HT1080 (cell line): ENCODE measurements at places on chromosomes 6 and 20.
A peak's percentile ranks its signal among the peaks of the same experiment; 100 is the strongest.

DNA sequence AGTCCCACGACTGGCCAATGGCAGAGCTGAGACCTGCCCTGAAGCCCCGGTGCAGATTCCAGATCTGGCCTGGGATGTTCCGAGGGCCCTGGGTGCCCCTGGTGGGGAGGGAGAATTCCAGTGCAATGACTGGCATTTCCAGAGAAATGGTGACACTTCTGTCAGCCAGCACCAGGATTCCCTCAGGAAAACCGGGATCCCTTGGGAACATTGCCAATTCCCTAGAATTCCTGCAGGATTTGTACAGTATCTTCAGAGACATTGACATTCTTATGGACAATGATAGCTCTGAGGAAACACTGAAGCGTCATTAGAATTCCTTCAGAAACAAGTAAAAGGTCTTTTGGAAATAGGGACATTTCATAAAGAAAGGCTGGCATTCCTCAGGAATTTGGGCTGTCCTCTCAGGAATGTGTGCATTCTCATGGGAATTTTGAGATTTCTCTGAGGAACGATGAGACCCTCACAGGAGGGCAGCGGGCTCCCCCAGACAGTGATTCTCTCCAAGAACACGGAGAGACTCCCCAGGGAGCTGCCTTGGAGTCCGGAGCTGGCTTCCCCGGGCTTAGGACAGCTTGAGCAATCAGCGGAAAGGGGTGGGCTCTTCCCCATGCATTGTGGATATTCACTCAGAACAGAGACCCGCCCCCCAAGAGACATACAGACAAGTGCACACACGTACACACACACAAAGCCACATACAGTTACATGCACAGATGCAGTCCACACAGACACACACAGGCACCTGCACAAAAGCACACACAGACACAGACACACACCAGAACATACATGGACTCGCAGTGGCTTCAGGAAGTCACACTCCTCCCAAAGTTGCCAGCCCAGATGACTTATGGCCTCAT lies 35.2 kb upstream of the BPIFA2 start:
- no peak for DNase-seq

DNA sequence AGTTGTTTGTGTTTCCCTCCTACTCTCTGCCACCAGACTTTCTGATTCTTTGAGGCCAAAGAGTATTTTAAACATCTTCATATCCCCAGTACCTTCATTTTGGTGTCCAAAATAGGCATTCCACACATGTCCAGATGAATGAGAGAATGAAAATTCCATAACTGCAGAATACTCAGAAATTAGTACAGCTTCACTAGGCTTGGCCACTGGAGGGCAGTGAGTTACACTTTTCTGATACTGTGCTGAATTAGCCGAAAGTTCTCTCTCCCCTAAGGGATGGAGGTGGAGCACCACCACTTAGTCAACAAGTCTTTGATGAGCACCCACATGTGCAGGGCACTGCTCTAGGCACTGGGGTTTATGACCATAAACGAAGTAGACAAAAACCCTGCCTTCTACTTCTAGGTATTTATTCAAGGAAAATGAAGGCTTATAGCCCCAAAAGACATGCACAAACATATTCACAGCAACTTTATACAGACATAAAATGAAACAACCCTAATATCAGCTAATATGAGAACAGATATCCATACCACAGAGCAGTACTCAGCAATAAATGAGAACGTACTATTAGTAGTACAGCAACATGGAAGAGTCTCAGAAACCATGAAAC lies 46.1 kb upstream of the TMEM217 start:
- DNase-seq, result peak; percentile 16

GRCh38 chr20:40706977-40707582 lies 18.0 kb upstream of the MAFB start:
- peak; percentile 26 for DNase-seq

DNA sequence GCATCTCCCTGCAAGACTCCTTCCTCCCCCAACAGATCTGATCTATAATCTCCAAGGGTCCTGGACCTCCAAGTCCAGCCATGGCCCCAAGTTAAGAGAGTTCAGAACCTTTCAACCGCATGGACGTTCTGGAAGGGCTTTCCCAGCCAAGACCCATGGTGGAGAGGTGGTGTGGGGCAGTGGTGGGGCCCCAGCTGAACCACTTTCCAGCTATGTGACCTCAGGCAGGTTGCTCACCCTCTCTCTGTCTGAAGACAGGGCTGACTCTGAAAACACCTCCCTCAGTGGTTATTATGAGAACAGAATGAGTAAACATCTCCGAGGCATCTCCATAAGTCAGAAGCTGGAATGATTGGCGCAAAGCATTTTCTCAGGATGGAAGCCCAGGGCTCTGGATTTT lies 887 bp downstream of the CLPS start:
- no peak for DNase-seq

DNA sequence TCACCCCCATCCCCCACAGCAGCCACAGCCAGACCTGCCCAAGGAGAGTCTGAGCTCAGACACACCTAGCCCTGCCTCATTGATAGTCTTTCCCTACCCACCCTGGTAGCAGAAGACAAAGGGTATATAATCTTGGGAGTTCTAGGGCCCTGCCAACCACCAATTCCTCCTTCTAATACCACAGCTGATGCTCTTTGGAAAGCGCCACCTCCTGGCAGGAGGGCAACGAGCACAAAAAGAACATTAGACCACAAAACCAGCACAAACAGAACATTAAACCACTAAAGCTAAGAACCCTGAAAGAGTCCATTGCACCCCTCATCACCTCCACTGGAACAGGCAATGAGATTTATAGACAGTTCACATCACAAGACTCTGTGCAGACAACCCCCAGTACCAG lies 195.8 kb upstream of the FUT9 start:
- DNase-seq, result peak; percentile 1

DNA sequence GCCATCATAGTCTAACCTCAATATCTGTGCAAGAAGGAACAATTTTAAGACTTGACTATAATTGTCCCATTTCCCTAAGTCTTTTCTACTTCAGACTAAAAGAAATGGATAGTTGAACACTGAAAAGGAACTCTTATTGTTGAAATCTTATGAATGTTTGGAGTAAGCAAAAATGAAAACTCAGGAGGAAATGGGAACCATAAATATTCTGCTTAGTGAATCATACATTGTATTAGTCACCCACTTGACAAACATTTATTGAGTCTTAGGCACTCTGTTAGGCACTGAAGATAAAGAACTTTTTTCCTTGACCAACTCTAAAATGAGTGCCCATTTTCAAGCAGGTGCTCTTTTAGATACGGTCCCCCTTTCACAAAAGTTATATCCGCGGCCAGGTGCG lies 8.7 kb downstream of the CCDC170 start:
- peak; percentile 63 for DNase-seq

- DNase-seq, result peak; percentile 88
Observed at GRCh38 chr20:45833030-45833882, at the start of gene SNX21. TSS of gene SNX21 (plus strand) at chr20:45833799. CDS start at chr20:45833920, 121 bp downstream.

DNA sequence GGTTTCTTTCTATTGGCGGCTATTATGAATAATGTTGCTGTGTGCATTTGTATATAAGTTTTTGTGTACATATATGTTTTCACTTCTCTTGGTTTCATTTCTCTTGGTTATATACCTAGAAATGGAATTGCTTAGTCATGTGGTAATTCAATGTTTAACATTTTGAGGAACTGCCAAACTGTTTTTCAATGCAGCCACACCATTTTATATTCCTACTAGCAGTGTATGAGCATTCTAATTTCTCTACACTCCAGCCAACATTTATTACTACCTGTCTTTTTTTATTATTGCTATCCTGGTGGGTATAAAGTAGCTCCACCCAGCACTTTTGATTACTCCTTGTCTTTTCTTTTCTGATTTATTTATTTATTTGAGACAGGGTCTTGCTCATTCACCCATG lies 54.8 kb downstream of the PHACTR2 start:
- no peak for DNase-seq

- peak; percentile 56 for DNase-seq
Observed at GRCh38 chr6:45930420-45931040, 85.1 kb downstream of the CLIC5 start.

DNA sequence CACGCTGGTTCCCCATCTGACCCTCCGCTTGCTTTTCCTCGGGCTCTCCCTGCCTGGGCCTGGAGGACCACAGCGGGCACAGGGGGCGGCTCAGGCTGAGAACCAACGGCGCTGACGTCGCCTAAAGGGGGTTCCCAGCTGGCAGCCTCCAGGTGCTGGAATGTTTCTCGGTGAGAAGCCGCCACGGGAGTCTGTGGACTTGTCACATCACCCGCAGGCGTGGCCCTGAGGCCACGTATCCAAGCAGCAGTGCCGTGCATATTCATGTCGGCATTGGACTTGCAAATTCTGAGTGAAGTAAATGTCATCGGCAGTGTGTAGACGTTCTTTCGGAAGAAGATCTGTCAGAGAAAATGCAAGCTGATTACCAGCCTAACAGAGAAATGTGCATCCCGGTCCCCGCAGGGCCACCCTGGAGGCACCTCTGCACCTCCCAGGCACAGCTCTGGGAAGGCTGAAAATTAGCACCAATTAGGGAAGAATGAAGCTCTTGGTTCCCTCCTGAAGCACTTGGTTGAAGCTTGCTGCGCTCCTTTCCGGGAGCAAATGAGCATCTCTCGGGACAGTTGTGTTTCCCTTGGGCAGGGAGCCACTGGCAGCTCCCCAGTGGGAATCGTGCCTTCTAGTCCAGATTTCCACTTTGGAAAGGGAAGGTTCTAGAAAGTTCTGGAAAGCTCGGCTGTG lies 24.3 kb downstream of the NTSR1 start:
- no peak for DNase-seq

DNA sequence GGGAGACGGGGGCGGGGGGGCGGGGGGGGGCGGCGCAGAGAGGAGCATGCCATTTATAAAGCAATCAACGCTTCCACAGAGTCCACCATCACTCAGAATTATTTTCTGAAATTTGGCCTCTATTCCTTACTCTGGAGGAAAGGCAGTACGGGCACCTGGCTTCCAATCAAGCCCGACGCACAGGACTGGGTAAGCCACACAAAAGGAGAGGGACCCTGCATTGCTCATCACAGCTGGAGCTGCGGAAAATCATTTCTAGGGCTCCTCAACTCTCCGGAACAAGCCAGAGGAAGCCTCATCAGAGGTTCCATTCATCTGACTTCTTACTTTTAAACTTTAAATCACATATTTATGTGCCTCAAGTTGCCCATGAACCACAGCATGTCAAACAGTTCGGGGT lies 55.9 kb downstream of the TTI1 start:
- no peak for DNase-seq
